ENCODE measurements at places on chromosomes 5 and 9. TPM values are rescaled to one million over a fixed set of nuclear protein-coding genes. Genes with fewer than 3 reads are reported as not detected.

The GALNT12 gene
- 0.30 TPM for total RNA-seq

The PRRX2 gene
- not detected for total RNA-seq

The GLRA1 gene
- not detected for total RNA-seq

DNA sequence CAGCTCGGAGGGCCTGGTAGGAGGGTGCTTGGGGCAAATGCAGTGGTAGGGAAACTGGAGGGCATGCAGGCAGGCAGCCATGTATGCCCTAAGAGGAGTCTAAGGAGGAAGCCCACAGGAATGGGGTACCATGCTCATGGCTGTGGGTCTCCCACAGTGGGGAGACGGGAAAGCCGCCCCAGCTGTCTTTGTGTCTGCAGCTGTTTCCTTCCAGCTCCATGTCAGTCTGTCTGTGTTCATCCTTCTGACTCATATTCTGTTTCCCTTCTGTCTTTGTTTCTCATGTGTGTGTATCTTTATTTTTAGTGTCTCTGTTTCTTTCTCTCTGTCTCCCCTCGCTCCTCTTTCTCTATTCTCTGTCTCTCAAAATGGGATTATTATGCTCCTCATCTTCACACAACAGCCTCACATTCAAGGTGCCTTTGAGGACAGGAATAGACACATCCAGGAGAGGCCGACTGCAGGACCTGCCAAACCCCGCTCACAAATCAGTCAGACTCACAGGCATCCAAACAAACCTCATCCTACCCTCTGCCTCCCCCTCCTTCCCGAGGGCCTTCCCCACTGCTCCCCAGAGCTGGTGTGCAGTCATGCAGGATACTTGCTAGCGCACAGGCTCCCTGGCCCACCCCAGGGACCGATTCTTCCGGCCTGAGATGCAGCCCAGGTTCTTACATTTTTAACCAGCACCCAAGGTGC lies 68.4 kb upstream of the RARS1 start:
- DNase-seq = no peak

The HMHB1 gene
- total RNA-seq = not detected

DNA sequence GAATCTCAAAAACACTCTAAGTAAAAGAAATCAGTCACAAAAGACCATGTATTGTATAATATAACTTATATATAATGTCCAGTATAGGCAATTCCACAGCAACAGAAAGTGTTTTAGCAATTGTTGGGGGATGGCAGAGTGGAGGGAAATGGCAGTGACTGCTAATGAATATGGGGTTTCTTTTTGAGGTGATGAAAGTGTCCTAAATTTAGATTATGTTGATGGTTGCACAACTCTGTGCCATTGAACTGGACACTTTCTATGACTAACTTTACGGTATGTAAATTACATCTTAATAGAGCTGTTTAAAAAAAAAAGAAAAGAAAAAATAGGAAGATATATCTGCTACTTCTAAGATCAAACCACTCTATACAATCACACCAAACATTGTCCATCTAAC lies 124.9 kb upstream of the ZNF462 start:
- DNase-seq = no peak

- no peak for DNase-seq
These were observed 32.5 kb downstream of the JAKMIP2 start for GRCh38 chr5:147750065-147750464.

GRCh38 chr9:130172858-130173665 lies 858 bp downstream of the NCS1 start:
- peak; percentile 20 for DNase-seq

DNA sequence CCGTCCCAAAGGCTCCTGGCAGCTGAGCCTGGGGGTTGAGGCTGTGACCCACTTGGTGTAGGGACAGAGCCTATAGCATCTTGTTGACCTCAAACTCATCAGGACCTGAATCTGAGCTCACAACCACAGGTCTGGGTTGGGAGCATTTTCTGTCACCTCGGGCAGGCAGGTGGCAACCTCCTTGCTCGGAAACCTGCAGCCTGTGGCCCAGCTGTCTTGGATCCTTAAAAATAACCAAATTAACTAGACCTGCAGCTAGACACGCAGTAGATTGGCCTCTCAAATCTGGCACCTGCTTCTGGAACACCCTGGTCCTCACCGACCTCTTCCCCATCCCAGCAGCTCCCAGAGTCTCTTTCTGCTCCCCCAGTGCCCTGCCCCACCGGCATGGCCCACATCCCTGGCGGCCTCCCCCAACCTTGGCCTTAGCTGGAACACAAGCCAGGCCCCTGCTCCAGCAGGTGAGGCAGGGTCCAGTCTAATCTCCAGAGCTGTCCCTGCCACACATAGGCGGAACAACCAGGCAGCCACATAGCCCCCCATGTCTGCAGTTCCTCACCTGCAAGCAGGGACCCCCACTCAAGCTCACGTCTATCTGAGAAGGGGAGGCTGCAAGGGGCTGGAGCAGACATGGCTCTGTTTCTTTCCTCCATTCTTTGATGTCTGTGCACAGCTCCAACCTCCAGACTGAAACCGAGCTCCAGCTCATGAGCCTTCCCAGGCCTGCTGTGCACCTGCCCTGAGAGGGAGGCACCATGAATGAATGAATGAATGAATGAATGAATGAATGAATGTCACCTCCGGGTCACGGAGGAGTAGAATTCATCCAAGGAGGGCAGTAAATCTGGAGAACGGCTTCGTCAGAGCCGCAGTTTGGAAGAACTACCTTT lies 28.3 kb downstream of the PAEP start:
- DNase-seq = no peak

The CDX1 gene
- total RNA-seq = not detected

GRCh38 chr9:119881898-119882297 lies 512.7 kb upstream of the BRINP1 start:
- no peak for DNase-seq

DNA sequence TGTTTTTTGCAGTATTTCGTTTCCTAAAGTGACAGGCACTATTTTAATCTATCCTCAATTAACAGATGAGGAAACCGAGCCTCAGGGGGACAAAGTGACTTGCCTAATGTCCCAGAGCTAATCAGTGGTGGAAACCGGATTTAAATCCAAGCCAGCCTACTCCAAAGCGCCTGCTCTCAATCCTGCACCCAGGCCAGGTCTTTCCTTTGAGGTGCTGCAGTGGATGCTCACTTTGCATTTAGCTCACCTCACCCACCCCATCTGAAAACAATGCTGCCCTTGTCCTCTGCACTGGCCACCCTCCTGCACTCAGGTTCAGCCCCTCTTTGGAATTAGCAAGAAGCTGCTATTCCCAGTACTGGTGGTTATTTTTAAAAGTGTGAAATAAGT lies 16.0 kb downstream of the ANGPTL2 start:
- no peak for DNase-seq

The LVRN gene
- total RNA-seq = 0.03 TPM

The PPP3R2 gene
- total RNA-seq = not detected

The MEGF10 gene
- total RNA-seq = 1.1 TPM

The AIF1L gene
- total RNA-seq = 1.0 TPM

The IL17B gene
- total RNA-seq = not detected

- no peak for DNase-seq
These were observed 110.9 kb upstream of the ADAMTSL1 start for GRCh38 chr9:18362901-18363685.

DNA sequence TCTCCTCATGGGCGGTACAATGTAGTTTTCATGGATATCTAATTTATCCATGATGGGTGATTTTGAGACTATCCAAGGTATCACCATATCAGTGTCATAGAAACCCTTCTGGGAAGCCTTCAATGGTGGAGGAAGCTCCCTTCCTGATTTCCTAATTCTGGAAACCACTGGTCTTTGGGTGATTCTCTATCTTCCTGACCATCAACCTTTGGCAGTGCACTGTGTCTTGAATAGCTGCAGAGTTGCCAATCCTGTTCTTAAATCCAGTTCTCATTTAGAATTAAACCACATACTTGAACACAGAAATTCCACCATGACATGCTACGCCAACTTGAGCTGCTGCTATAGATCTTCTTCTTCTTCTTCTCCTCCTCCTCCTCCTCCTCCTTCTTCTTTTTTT lies 161.7 kb upstream of the KLF9 start:
- no peak for DNase-seq

DNA sequence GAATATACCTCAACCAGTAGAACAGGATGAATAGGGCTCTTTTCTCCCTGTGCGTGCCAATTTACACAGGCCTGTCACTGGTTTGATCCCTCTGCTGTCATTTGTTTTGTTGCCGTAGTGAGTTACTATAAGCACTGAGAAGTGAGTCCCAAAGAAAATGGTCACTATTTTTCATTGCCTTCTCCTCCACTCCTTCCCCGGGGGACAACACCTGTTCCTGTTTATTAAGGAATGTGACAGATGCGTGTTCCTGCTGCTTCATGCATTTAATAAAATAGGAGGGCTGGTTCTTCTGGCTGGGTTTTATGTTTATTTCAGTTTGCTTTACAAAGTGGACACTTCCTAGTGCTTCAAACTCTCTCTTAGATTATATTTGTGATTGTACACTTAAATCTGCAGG lies 6.4 kb downstream of the THBS4 start:
- DNase-seq = no peak

- DNase-seq = no peak
These were observed 9.8 kb downstream of the ACTL7B start for GRCh38 chr9:108845947-108846346.

The CLINT1 gene
- total RNA-seq = 95.5 TPM

The NME5 gene
- not detected for total RNA-seq

DNA sequence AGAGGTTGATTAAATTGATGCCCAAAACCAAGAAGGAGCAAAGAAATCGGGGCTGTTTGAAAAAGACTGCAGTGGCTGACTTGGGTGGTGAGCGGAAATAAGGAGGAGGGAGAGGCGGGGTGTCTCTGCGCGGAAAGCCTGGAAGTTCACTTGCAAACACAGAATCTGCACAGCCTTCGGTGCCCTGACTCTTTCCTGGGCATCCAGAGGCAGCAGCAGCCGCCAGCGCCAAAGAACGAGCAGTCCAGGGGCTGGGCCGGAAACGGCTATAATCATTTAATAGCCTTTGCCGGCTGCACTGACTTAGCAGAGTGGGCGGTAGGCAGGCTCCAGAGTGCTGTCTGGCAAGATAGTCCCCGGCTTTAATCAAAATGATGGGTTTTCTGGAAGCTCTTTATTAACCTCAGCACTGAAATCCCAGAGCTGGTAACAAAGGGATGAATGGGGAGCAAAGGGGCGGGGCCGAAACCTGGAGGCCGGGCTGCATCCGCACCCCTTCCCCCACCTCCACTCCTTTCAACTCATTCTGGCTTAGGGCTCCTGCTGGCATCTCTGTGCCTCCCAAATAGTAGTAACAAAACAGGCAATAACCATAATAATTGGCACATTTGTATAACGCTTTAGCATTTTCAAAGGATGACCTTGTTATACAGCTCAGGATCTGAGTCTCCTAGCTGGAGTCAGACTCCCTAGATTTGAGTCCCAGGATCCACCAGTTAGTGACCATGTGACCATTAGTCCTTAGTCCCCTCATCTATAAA lies 35.7 kb downstream of the PCDHAC2 start:
- no peak for DNase-seq

GRCh38 chr9:33942471-33943083 lies 106.1 kb downstream of the UBAP2 start:
- peak; percentile 80 for DNase-seq

DNA sequence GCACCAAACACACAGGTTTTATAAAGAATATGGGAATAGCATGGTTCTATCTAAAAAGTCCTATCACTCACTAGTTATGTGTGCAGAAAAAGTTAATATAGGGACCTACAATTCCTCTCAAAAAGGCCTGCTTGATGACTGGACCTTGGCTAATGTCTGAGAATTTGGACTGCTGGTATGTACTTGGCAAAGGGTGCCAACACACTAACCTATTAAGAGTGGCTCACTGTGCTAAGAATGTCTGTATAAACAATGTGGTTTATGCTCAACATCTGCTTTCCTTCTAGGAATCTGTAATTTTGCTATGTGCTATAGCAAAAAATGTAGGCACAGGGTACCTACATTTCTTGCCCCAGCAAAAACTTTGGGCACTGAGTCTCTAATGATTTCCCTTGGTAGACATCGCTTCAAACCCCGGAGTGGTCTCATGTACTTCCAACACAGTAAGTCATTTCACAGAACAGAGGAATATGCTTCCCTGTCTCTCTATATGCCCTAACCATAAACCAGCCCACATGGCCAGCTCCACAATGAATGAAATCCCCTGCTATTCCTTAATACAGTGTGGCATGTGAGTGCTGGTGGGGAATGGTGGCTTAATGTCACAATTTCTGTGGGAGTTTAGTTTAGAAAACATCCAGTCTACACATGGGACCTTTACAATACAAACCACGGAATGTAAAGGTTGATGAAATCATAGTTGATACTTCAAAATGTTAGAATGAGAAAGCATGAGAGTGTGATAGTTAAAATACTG lies 101.7 kb downstream of the UBAP2 start:
- peak; percentile 91 for DNase-seq

DNA sequence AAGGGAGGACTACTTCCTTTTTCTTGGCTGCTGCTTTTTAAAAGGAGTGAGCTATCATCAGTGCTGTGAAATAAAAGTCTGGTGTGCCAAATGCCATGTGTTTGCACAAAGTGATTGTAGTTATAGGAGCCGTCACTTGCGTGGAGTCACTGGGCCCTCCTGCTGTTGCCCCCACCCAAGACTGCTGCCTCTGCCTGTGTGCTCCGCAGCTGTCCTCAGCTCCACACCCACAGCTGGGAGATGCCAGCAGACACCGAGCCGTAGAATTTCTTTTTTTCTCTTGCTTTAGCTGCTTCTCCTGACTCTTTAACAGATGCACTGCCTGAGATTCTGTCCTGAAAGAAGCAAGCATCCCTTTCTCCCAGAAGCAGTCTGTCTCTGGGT lies 9.8 kb upstream of the GLE1 start:
- no peak for DNase-seq

- no peak for DNase-seq
These were observed 51.8 kb downstream of the IRX2 start for GRCh38 chr5:2699686-2700085.

DNA sequence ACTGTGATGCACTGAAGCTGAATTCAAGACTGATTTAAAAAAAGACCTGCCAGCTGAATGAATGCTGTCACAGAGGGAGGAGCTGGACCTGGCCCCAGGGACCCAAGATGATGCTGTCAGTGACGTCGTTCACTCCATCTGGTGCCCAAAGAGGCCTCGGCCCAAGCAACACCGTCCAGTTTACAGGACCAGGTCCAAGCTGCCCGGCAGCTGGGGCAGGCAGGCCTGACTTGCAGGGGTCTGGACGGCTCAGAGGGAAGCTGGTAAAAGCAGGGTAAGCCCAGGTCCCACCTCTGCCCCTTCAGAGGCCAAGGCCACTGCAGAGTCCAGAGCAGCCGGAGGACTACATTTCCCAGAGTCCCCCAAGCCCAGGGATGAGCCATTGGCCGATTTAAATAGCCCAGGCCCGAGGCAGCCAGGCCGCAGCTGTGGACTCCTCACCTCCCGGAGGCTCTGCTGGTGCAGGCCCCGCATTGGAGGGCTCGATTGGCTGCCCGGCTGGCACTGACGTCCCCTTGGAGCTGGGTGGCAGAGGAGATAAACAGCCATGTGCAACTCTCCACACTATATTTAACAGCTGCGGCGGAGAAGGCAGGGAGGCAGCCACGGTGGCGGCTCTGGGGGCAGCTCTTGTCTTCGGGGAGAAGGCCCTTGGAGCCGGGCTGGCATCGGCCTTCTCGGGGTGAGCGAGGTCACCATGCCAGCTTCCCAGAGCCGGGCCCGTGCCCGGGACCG lies at the start of gene PLPP7:
PLPP7 (plus strand) TSS at position 423 of the 735 bp plus-strand sequence; CDS start at position 698, 275 bp downstream.
- DNase-seq = peak; percentile 34

The KCNV2 gene
- not detected for total RNA-seq

The APBB3 gene
- total RNA-seq = 5.0 TPM

The TOPORS gene
- 20.8 TPM for total RNA-seq

- no peak for DNase-seq
These were observed 56.3 kb downstream of the INSYN2B start for GRCh38 chr5:169923988-169924387.

GRCh38 chr9:89675058-89675742 lies 70.4 kb downstream of the GADD45G start:
- no peak for DNase-seq

GRCh38 chr9:33186457-33187168 lies 19.5 kb upstream of the B4GALT1 start:
- DNase-seq = no peak

Measured in HT1080 (cell line).